Progenitor cell of endocrine pancreas (in vitro differentiated cells): ENCODE measurements at places on chromosomes 13 and 19. TPM values are rescaled to one million over a fixed set of nuclear protein-coding genes. Genes with fewer than 3 reads are reported as not detected.

Gene CBARP
- 12.4 and 13.0 TPM in 2 replicates for total RNA-seq

Gene ATP12A
- 1.9 TPM in 2 replicates for total RNA-seq

Gene PIH1D1
- 125 TPM in 2 replicates for total RNA-seq

Gene NLRP7
- total RNA-seq, result not detected in 2 replicates

Gene PCSK4
- 32.9 and 37.7 TPM in 2 replicates for total RNA-seq

Gene CEACAM8
- total RNA-seq, result not detected in 2 replicates

Gene PPM1N
- total RNA-seq, result 0.62 TPM in 1 of 2 replicates, not detected in the other

Gene DAND5
- total RNA-seq, result not detected in 2 replicates

Gene SLC27A5
- total RNA-seq, result 9.4 and 9.9 TPM in 2 replicates

DNA sequence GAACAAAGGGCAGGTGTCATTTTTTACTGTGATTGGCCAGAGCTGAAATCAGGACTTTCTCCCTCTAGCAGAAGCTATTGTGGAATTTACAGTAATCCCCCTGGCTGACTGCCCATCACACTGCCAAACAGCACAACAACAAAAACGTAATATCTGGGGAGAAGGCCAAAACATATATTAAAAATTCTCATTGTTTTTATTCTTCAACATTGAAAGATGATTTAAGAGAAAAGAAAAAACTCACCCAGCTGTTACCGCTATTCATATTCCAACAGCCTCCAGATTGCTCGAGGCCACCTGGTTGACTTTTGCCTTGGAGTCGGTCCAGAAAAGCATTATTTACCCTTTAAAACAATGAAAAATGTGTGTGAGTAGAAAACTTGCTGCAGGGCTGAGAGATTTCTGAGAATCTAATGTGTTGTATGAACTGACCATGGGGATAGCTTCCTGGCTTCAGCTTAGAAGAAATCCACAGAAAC, 97.2 kb downstream of the EPSTI1 start:
- DNase-seq, result no peak

GRCh38 chr19:13092606-13093235, 9.9 kb downstream of the LYL1 start:
- no peak for DNase-seq

DNA sequence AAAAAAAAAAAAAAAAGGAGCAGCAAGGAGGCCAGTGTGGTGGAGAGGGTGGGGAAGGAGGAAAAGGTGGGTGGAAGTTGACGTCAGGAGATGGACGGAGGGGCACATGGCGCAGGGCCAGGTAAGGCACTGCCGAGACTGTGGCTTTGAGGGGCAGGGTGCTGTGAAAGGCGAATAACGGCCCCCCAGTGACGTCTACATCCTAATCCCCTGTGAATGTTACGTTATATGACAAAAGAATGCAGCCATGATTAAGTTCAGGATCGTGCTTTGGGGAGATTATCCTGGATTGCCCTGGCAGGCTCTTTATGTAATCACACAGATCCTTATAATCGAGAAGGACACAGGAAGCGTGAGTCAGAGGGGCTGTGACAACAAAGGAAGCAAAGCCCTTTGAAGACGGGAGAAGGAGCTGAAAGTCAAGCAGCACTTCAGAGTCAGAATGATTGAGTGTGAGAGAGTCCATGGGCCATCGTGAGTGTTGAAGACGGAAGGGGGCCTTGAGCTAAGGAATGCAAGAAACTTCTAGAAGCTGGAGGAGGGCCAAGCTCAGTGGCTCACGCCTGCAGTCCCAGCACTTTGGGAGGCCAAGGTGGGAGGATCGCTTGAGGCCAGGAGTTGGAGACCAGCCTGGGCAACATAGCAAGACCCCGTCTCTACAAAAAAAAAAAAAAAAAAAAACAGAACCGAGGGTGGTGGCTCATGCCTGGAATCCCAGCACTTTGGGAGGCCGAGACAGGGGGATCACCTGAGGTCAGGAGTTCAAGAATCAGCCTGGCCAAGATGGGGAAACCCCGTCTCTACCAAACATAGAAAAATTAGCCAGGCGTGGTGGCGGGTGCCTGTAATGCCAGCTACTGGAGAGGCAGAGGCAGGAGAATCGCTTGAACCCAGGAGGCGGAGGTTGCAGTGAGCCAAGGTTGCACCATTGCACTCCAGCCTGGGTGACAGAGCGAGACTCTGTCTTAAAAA, 13.8 kb upstream of the CEACAM16 start:
- no peak for DNase-seq

DNA sequence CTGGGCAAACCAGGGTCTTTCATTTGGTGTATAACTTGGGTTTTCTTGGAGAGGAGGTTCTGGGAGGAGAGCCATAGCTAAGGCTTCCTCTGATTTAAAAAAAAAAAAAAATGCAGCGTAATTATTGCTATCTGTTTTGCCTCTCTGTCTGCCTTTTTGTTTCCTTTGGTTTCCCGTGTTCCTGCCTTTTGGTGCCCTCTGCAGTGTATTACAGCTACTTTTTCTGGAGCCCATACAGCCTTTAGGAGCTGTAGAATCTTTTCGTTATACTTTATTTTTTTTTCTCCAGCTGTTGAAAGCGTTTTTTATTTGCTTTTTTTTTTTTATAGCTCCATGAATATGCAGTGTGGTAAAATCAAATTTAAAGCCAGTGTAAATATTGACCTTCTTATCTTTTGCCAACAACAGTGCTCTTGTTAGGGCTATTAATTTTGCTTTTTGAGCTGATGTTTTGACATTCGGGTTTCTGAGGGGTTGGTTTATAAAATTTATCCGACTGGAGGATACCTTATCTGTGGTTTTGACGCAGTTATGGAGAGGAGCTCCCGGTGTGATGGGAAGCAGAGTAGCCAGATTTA, 38.1 kb downstream of the ZNF493 start:
- DNase-seq, result no peak

GRCh38 chr19:29154163-29154562, 58.8 kb downstream of the UQCRFS1 start:
- no peak for DNase-seq

DNA sequence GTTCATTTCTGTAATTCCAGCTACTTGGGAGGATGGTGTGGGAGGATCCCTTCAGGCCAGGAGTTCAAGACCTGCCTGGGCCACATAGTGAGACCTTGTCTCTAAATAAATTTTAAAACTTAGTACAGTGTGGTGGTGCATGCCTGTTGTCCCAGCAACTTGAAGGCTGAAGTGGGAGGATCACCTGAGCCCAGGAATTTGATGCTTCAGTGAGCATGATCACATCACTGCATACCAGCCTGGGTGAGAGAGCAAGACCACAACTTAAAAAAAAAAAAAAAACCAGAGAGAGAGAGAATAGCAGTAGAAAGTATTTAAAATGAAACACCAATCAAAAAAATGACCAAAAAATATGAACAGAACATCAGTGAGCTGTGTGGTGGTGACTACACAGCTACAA, 7.1 kb upstream of the ZNF823 start:
- no peak for DNase-seq

GRCh38 chr13:35881360-35881759, 249.8 kb downstream of the DCLK1 start:
- DNase-seq, result no peak

DNA sequence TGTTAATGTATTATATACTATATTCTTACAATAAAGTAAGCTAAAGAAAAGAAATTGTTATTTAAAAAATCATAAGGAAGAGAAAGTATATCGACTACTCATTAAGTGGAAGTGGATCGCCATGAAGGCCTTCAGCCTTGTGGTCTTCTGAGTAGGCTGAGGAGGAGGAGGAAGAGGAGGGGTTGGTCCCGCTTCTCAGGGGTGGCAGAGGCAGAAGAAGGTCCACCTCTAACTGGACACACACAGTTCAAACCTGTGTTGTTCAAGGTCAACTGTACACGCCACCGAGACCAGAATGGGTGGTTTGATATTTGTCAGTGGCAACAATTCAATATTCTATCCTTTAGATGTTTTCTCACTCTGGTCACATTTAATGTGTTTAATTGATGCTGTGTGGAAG, 67.2 kb downstream of the ALOX5AP start:
- DNase-seq, result no peak

GRCh38 chr19:9323557-9323918, 441 bp upstream of the ZNF559 start:
- DNase-seq, result no peak

- no peak for DNase-seq
Observed at GRCh38 chr13:112825071-112825470, 135.2 kb downstream of the ATP11A start.

DNA sequence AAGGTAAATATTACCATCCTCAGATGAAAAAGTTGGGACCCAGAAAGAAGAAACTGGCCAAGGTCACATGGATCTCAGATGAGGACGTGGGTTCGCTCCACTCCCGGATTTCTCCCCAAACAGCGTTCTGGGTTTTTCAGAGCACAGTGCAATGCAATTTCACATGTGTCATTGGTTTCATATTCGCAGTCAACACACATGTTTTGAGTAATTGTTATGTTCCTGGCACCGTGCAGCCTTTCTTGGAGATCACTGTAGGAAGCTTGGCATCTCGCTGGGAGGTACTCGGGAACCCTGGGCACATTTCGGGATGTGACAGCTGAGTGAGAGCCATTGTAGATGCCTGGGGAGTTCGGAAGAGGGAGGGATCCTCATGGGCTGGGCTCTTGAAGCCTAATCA, 26.2 kb upstream of the CEBPG start:
- DNase-seq, result no peak

DNA sequence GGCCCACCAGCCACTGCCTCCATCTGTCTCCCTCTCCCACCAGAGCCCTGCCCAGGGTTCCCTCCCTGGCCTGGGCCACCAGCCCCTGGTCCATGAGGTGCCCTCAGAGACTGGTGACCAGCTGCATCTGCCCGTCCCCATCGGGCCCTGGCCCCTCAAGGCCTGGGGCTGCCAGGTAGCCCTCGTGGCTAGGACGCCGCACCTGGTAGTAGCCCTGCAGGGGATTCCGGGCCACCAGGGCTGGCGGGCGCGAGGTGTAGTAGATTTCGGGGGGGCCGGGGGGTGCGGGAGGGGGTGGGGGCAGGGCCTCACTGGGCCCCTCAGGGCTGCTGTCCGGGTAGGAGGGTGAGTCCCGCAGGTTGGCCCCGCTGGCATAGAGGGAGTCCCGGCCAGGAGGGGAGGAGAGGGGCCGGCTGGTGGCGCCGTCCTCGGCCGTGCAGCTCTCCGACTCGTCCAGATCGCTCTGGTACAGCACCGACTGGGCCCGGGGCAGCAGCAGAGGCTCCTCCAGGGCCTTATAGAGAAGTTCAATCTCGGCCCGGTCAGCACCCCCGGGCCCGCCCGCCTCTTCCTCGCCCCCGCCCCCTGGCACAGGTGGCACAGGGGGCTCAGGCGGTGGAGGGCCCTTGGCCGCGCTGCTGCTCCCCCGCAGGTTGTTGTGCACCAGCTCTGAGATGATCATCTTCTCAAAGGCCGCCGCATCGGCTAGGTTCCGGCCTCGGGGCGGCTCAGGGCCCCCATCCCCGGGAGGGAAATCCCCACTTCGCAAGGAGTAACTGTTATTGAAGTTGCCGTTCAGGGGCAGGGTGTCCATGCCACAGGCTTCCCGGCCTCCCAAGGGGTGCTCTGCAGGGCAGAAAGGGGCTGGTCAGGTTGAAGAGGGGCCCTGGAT, 14.6 kb upstream of the ASF1B start:
- DNase-seq, result no peak

DNA sequence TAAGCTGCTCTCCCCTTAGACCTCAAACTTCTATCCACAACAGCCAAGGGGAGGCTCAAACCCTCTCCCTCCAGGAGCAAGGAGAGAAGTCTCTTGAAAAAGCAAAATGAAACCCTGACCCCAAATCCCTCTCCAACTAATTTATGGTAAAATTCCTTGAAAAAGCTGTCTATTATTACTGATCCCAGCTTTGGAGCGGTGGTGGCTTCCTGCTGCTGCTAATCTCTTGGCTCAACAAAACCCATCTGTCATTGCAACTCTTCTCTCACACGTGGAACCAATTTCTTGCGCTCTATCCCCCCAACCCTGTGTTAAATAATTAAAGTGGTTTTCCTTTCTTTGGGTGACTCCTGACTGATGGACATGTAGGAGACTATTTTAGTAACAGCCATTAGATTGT, 64.1 kb upstream of the OXGR1 start:
- no peak for DNase-seq

GRCh38 chr19:40281381-40282208, 3.5 kb downstream of the AKT2 start:
- no peak for DNase-seq

- DNase-seq, result no peak
Observed at GRCh38 chr13:96783511-96783910, 210.8 kb downstream of the OXGR1 start.

GRCh38 chr13:48235341-48236135, 2.5 kb downstream of the ITM2B start:
- DNase-seq, result no peak

- DNase-seq, result no peak
Observed at GRCh38 chr19:17869114-17869608, 2.6 kb upstream of the SLC5A5 start.
